ENCODE measurements at places on chromosomes 2 and 18.

DNA sequence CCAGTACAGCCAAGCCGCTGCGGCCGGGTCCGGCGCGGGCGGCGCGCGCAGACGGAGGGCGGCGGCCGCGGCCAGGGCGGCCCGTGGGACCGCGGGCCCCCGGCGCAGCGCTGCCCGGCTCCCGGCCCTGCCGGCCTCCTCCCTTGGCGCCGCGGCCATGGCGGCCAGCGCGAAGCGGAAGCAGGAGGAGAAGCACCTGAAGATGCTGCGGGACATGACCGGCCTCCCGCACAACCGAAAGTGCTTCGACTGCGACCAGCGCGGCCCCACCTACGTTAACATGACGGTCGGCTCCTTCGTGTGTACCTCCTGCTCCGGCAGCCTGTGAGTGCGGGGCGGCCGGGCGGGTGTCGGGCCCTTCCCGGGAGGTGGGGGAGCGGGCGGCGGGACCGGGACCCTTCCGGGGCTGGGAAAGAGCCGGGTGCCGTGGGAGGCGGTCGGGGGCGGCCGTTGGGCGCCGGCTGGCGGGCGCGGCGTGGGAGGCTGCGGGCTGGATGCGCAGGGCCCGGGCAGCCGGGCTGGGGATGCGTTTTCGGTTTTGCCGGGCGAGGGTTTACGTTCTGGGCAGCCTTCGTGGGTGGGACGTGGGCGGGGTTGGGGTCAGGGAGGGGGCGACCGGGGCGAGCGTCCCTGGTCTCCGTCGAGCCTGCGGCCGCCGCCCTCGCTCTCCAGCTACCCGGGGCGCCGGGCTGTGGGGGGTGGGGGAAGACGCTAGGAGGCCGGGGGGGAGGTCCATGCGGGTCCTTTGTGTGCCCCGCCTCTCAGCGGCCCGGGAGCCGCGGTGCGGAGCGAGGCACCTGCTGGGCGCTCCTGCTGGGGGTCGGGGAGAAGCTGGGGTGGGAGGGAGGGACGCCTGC lies 537 bp downstream of the AGFG1 start:
- no peak for DNase-seq

DNA sequence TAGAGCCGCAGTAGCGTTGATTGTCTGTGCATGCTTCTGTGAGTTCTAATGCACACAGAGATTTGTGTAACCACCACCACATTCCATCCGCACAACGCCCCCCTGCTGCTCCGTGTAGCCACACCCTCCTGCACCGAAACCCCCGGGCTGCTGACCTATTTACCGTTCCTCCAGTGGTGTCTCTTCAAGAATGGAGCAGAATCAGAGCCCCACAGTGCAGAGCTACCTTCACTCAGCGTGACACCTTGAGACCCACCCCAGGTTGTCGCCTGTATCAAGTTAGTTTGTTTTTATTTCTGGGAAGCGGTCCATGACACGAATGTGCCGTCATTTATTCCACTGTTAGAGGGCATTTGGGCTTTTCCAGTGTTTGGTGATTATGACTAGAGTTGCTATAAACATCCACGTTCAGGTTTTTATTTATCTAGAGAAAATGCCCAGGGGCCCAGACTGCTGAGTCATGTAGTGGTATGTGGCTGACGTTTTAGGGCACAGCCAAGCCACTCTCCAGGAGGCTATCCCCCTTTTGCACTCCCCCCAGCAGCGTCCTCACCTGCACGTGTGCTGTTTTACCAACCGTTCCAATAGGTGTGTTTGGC lies 266.8 kb downstream of the NDUFA10 start:
- DNase-seq = no peak

GRCh38 chr2:233832869-233833311 lies 21.4 kb downstream of the HJURP start:
- peak; percentile 32 for DNase-seq

- no peak for DNase-seq
Observed at GRCh38 chr2:8437228-8437948, 244.5 kb upstream of the ID2 start.

DNA sequence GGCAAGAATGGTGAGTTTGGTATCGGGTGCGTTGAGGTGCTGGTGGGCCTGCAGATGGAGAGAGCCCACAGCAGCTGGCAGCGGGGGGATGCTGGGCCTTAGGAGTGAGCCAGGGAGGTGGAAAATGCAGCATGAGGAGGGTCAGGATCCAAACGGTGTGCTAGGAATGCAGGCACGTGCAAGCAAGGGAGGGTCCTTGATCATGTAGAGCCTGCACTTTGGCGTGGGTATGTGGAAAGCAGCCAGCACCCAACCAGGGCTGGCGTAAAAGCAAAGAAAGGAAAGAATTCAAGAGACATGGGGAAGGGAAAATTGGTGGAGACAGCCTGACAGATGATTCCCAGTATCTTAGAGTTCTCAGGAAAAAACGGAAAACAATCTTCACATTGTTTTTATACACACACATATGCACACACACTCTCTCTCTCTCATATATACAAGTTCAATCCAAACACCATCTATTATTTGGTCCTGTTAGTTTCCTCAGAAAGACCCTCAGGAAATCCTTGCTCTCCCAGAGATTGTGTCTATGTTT lies 46.3 kb downstream of the LTBP1 start:
- DNase-seq = no peak

DNA sequence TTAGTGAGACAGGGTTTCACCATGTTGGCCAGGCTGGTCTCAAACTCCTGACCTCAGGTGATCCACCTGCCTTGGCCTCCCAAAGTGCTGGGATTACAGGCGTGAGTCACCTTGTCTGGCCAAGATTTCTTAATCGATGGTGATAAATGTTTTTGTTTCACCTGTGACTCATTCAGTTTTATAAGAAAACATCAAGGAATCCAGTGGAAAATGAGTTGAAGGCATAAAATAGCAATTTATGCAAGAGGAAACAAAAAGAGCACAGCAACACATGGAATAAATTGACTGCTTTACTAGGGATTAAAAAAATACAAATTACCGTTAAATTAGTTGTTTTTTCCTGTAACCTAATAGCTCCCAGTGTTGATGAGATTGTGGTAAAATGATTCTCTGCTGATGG lies 80.2 kb downstream of the CDK15 start:
- no peak for DNase-seq

- no peak for DNase-seq
Observed at GRCh38 chr2:159553727-159554126, 62.6 kb downstream of the BAZ2B start.

DNA sequence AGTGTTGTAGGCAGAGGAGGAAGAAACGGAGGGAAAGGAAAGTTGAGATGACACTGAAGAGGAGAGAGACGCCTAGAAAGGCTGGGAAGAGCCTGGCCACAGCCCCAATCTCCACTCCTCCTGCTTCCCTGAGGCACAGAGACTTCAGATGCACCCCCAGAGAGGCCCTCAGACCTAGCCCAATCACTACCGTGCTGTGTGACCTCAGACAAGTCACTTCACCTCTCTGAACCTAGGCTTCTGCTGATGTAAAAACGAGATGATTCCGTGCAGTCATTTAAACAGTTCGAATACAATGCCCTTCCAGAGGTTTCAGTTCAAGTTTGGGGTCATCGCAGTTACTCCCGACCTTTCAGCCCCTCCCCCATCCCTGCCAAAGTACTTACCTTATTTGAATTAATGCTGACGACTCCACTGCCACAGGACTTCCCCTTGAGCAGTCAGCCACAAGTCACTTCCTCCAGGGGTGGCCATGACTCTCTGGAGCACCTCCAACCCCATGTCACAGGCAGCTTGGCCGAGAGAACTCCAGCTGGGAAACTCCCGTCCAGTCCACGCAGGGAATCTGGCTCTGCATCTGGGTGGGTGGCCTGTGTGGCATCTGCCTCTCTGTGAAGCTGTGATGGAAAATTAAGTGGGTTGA lies 105.2 kb upstream of the ID2 start:
- DNase-seq = no peak

GRCh38 chr18:58766164-58766563 lies 94.9 kb downstream of the MALT1 start:
- no peak for DNase-seq

- DNase-seq = no peak
Observed at GRCh38 chr2:28640260-28640907, 111.2 kb upstream of the PPP1CB start.

- DNase-seq = no peak
Observed at GRCh38 chr18:59681521-59682004, 15.7 kb downstream of the CCBE1 start.

GRCh38 chr2:134663451-134664450 lies 55.0 kb downstream of the TMEM163 start:
- no peak for DNase-seq

DNA sequence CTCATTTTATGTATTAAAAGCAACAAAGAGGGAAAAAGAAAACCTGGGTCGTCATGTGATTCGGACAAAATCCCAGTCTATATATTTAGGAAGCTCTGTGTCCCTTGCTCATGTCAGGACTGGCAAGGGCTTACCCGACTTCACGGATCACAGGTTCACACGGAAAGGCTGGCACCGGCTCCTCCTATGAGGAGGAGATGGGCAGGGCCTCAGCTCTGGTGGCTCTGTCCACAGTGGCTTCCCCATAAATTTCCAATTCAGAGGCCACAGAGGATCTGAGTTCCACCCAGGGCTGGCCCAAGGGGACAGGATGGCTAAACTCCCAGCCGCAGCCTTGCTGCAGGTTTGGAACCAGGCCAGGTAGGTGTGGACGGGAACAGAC lies 186.8 kb downstream of the BCL2 start:
- no peak for DNase-seq

DNA sequence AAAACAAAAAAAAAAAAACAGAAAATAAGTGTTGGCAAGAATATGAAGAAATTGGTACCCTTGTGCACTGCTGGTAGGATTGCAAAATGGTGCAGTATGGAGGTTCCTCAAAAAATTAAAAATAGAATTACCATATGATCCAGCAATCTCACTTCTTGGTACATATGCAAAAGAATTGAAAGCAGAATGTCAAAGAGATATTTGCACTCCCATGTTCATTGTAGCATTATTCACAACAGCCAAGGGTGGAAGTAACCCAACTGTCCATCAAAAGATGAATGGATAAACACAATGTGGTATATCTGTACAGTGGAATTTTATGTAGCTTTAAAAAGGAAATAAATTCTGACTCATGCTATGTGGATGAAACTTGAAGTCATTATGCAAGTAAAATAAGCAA lies 72.8 kb upstream of the POU3F3 start:
- no peak for DNase-seq

GRCh38 chr2:176843208-176843607 lies 369.4 kb upstream of the HNRNPA3 start:
- DNase-seq = no peak

GRCh38 chr18:23924813-23925212 lies 89.7 kb upstream of the TTC39C start:
- DNase-seq = no peak

- DNase-seq = no peak
Observed at GRCh38 chr2:217798743-217799562, 203.8 kb downstream of the TNS1 start.

DNA sequence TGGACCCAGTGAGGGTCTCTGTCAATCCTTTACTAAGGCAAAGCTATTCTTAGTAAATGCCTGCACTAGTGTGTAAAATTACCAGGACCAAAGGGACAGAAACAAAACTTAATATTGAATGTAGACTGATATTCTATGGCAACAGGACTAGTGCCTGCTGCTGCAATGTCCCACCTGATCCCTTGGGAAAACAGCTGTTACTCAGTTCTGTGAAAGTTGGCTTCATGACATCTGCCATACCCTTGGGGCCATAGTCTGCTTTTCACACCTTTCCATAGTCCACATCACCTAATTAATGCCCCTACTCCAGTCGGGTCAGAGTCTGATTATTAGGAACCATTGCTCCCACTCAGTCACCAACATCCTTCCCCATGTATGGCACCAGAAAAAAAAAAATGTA lies 14.5 kb downstream of the DNAJC27 start:
- DNase-seq = no peak

GRCh38 chr2:223915071-223915470 lies 30.1 kb downstream of the WDFY1 start:
- no peak for DNase-seq

- no peak for DNase-seq
Observed at GRCh38 chr18:13245481-13246000, 27.0 kb downstream of the LDLRAD4 start.

DNA sequence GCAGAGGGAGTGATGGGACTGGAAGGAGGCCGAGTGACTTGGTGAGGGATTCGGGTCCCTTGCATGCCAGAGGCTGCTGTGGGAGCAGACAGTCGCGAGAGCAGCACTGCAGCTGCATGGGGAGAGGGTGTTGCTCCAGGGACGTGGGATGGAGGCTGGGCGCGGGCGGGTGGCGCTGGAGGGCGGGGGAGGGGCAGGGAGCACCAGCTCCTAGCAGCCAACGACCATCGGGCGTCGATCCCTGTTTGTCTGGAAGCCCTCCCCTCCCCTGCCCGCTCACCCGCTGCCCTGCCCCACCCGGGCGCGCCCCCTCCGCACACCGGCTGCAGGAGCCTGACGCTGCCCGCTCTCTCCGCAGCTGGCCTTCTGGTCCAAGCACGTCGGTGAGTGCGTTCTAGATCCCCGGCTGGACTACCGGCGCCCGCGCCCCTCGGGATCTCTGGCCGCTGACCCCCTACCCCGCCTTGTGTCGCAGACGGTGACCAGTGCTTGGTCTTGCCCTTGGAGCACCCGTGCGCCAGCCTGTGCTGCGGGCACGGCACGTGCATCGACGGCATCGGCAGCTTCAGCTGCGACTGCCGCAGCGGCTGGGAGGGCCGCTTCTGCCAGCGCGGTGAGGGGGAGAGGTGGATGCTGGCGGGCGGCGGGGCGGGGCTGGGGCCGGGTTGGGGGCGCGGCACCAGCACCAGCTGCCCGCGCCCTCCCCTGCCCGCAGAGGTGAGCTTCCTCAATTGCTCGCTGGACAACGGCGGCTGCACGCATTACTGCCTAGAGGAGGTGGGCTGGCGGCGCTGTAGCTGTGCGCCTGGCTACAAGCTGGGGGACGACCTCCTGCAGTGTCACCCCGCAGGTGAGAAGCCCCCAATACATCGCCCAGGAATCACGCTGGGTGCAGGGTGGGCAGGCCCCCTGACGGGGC lies 4.6 kb downstream of the PROC start:
- no peak for DNase-seq

DNA sequence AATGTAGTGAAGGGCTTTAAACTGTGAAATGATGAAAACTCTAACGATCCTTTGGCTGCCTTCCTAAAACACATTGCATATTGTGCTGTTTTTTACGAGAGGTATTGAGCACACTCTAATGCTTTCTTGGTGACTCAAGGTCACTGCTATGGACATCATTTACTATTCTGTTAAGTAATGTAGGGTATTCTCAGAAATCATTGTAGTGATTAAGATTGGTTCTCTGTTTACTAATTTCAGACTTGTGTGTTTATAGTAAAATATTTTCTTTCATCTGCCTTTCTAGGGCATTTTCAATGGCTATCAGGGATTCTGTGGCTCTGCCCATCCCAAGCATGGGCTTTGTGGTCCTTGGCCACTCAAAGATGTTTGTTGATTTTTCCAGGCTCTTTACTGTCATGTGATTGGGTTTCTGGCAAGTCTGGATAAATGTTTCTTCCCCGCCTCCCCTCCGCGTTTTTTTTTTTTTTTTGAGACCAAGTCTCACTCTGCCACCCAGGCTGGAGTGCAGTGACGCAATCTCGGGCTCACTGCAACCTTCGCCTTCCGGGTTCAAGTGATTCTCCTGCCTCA lies 29.3 kb downstream of the UBE2F start:
- DNase-seq = no peak

Data from SK-N-MC (cell line).